ENCODE measurements at places on chromosomes 4 and X.

- no peak for DNase-seq
Measured at GRCh38 chrX:11419102-11419501, 125.9 kb downstream of the AMELX start.

DNA sequence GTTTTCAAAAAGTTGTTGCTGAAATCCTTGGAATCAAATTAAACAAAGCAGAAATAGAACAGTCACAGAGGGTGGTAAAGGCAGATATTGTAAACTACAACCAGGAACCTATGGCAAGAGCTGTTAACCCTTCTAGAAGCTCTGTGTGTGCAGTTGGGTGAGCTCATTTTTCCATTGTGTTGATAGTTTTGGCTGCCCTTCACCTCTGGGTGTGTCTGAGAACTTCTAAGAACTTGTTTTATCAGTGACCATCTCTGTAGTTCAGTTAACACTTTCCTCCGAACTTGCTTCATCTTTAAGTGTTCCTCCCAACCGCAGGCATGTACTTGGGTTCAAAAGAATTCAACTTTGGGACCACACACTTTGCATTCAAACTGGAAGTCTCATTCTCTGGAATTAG is 32.7 kb downstream of the RBMX start:
- no peak for DNase-seq

DNA sequence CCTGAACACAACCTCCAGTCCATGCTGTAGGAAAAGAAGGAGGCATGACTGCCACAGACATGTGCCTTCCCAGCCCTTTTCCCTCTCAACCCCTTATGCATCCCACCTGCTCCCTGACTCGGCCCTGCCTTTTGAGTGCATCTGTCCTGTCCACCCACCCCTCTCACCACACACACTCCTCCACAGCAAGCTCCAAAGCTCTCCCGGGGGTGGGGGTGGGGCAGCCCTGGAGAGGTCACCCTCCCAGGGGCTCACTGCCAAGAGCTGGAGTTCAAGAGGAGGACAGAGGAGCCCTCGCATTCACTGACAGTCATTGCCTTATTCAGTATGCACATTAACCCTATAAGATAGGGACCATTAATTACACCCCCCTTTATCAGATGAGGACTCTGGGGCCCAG is 46.6 kb upstream of the MAMLD1 start:
- DNase-seq, result no peak

DNA sequence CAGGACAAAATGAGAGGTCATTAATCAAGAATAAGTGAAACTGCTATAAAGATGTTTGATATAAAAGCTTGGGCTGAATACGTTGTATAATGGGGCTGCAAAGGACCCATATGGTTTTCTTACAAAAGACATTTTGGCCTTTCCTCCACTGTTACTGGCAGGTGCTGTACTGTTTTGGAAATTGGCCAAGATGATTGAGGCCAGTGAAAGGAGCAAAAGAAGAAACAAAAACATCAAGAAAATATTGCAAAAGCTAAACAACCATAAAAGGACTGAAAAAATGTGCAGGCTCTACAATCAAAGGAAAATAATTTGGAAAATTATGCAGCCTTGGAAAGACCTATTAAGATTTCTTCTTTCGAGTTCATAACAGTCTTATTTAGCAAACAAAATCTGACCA is 222.2 kb upstream of the PPP1R2C start:
- DNase-seq, result no peak

GRCh38 chrX:123447506-123447905 is 263.4 kb downstream of the GRIA3 start:
- no peak for DNase-seq

GRCh38 chr4:21198683-21199082 is 498.4 kb downstream of the PACRGL start:
- no peak for DNase-seq

- no peak for DNase-seq
Measured at GRCh38 chr4:172631832-172632231, 536.8 kb upstream of the GALNT7 start.

- DNase-seq, result peak; percentile 2
Measured at GRCh38 chrX:129493643-129494042, 29.6 kb downstream of the SMARCA1 start.

DNA sequence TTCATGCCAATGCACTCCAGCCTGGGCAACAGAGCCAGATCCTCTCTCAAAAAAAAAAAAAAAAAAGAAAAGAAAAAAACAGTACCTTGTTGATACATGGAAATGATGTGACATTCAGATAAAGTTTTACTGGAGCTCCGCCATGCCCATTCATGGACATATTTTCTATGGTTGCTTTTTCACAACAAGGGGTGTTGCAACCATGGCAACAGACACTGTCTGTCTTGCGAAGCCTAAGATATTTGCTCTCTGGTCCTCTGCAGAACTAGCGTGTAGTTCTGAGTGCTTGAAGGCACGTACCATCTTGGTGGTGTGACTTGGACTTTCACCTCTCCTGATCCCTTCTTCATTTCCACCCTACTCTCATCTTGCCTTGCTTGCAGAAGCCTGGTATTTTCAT is 53.2 kb downstream of the TBL1X start:
- no peak for DNase-seq

DNA sequence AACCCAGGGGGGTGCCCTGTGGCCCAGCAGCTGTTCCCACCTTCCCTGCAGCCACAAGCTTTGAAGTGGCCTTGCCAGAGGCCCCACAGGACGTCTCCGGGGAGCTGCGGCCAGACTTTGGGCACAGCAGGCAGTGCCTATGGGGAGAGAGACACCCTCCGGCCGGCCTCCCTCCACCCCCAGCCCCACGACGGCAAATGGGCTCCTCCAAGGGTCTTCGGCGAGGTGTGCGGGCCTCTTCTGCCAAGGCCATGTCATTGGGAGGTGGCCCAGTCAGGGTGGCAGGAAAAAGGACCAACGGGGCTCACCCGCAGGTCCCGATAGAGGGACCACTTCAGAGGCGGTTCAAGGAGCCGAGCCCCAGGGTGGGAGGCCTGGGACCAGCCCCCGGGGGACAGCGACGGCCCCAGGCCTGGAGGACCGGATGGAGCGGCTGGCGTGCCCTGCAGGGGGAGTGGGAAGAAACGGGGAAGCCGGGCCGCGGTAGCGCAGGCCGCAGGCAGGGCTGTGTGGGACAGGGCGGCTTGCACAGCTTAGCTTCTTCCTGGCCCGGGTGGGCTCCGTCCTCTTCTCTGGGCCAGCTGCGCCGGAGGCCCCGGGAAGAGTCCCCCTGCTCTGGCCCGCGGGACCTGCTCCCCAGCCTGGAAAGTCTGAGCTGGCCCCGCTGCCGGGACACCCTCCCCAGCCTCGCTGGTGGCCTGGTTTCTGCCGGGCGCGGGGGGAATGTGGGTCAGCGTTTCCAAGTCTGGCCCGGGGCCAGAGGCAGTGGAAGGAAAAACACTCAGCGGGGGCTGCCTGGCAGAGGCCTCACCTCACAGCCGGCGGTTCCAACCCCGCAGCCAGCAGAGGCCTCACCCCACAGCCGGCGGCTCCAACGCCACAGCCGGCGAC is 21.9 kb upstream of the SPON2 start:
- DNase-seq, result no peak

DNA sequence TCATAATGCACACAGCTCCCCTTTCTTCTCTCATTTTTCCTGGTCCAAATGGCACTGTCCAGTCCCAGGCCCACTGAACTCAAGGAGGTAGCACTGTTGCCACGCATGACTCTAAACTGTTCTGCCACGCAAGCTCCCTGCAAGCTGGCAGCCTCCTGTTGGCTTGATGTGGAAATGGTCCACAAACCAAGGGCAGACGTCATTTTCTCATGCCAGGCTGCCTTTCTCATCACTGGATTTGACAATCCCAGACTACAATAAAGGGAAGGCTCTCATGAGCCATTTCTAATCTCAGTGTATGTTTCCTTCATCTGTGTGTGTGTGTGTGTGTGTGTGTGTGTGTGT is 22.4 kb downstream of the OTOP1 start:
- no peak for DNase-seq

DNA sequence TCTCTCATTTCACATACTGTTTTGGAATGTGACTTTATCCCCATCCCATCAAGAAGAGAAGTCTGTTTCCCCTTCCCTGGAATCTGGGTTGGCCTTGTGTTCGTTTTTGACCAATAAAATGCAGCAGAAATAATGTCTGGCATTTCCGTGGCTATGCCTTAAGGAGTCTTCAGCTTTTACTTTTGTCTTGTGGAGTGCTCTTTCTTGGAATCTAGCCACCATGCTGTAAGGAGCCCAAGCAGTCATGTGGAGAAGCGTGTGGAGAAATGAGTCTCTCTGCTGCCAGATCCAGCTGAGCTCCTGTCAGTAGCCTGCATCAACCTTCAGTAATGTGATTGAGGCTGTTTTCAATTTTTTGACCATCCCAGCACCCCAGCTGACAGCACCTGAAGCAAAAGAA is 84.4 kb upstream of the ARMCX2 start:
- DNase-seq, result no peak

GRCh38 chr4:148289740-148290139 is 152.5 kb downstream of the NR3C2 start:
- DNase-seq, result no peak

DNA sequence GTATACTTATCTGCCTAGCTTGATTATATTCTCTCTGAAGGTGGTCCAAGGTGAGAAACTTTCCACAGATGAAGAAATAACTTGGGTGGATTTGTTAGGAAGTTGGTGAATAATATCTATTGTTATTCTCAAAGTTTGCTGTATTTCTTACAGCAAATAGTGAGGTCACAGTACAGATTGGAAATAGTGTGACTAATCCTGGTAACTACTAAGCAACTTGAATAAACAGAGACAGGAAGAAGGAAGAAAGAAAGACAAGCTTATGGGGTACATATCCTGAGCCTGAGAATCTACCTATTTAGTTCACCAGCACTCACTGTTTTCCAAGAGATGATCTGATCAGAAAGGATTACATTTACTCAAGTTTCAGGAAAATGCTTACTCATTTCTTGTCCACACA is 1416.1 kb downstream of the RPA4 start:
- no peak for DNase-seq

- peak; percentile 55 for DNase-seq
Measured at GRCh38 chr4:174856926-174857800, 28.1 kb upstream of the GLRA3 start.

- DNase-seq, result no peak
Measured at GRCh38 chr4:96742332-96743014, 902.6 kb downstream of the PDHA2 start.

DNA sequence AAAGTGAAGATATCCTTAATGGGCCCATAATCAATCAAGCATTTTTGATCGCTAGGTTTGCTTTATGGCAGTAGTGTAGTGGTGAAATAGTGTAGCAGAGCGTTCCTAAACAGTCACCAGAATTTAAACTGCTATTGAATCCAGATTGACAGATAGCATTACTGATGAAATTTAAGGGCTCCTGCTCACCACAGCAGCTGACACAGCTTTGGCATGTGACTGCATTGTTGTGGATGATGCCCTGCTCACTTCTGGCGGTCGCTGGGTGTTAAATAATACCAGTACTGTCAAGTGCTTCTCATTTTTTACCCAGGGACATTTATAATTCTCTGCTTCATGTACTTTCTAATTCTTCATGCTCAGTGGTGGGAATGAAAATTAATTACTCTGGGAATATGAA is 102.0 kb upstream of the ARHGAP24 start:
- DNase-seq, result no peak

DNA sequence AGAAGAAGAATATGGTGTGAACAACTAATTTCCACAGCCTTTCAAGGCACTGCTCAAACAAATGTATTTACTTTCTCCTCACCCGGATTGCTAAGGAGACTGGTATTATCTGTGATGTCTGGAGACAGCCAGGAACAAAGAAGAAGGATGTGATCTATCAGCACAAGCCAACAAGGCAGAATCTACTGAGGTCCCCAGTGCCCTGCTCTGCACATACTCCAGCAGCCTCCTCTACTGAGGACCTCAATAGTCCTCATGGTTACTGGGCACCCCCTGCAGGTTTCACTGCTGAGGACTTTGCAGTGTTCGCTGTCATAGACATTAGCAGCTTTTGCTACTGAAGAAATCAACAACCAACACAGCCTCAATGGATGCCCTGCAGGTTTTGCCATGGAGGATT is 930.1 kb downstream of the ADGRL3 start:
- no peak for DNase-seq

DNA sequence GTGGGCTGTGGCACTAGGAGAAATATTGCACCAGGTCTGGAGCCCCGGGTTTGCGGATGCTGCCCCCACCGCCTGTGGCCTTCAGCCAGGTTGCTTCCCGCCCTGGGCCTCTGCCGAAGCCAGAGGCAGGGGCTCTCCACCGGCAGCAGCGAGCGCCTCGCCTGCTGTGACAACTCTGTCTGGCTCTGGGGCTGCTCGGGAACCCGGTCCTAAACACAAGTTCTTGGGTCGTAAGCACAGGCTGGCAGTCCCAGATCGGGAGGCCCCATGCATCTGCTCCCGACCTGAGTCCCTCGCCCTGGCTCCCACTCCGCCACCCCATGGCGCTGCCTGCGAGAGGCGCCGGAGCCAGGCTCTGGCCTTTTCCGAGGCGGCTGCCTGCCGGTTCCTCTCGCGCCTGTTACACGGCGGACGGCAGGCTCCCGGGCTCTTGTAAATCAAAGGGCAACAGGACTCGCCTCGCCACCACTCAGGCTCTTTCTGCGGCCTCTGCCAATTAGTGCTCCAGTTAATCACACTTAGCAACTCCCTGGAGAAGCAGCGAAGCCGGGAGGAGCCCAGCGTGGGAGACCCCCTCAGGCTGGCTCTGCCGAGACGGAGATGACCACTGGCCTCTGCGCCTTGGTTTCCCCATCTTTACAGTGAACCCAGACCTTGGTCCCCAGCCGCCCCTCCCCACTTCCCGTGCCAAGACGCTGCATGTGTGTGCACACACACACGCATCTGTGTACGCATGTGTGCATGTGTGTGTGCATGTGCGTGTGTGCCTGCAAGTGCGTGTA is 109.2 kb downstream of the DCTD start:
- DNase-seq, result no peak

- no peak for DNase-seq
Measured at GRCh38 chrX:128714425-128714824, 662.2 kb upstream of the ACTRT1 start.

DNA sequence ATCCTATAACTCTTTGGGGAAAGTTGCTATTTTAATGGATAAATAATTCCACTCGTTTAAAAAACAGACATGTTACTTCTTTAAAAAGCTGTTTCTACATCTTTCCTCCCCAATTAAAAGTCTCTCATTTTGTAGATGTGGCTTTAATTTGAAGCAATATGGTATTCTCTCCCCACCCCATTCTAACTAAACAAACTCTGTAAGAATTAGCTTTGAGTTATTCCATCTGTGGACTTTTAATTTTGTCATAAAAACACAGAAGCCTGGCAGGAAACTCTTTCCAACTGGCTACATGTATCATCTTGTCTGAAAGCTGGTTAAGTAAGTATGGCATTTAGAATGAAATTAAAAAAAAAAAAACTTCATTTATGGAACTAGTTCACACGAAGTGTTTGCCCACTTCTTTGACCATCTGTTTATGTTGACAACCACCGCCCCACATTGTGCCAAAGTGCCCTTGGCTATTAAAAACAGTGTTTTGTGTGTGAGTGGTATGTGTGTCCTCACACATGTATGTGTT is 140.3 kb downstream of the NAA11 start:
- DNase-seq, result no peak

GRCh38 chr4:106258145-106259045 is 57.6 kb downstream of the TBCK start:
- no peak for DNase-seq

GRCh38 chr4:13829457-13829856 is 201.9 kb upstream of the BOD1L1 start:
- DNase-seq, result no peak

GRCh38 chrX:152817078-152817764 is 13.3 kb downstream of the CETN2 start:
- DNase-seq, result peak; percentile 11
